Ovary (tissue), 10 donors: ENCODE measurements at places on chromosomes 4 and X.

GRCh38 chr4:57719456-57719855 is 609.3 kb upstream of the IGFBP7 start:
- DNase-seq: no peak

GRCh38 chr4:19650903-19651864 is 600.5 kb upstream of the SLIT2 start:
- DNase-seq: no peak

- DNase-seq: no peak
These were observed 1637.3 kb upstream of the PABPC4L start for GRCh38 chr4:135838889-135839288.

GRCh38 chr4:120286813-120287212 is 220.2 kb upstream of the MAD2L1 start:
- no peak for DNase-seq

DNA sequence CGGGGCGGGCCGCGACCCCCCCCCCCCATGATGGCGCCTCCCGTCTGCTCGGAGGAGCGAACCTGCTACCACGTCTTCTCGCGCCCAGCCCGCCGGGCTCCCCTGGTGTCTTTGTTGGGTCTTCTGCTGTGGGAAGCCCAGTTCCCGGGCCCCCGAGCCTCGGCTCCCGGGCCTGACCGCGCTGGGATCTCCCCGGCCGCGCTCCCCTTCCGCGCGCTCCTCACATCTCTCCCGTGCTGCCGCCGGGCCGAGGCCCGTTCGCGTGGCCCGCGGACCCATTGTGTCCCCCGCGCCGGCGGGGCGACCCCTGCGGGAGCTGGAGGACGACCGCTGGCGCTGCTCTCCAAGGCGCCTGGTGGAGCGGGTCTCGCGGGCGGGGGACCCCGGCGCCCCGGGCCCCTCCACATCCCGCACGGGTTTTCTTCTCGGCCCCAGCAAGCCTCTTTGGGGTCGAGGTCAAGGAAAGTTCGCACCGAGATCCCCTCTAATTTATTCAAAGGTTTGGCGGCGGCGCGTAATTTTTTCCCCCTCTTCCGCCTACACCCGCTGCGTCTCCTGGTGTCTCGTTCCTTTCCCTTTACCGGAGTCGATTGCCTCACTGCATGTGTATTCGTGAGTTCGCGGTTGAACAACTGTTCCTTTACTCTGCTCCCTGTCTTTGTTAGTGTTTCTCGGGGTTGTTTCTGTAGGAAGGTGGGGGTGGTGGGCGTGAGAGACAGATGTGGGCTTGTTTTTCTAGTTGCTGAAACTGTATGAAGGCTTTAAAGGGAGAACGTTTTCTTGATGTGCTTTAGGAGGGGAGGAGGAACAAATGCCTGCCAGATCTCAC is 770 bp downstream of the SMAD1 start:
- DNase-seq: peak; percentile 53

GRCh38 chr4:144948009-144948408 is 150.0 kb downstream of the ANAPC10 start:
- no peak for DNase-seq

- no peak for DNase-seq
These were observed 206.2 kb upstream of the BANK1 start for GRCh38 chr4:101584306-101584705.

GRCh38 chr4:13980317-13981310 is 353.1 kb upstream of the BOD1L1 start:
- no peak for DNase-seq

DNA sequence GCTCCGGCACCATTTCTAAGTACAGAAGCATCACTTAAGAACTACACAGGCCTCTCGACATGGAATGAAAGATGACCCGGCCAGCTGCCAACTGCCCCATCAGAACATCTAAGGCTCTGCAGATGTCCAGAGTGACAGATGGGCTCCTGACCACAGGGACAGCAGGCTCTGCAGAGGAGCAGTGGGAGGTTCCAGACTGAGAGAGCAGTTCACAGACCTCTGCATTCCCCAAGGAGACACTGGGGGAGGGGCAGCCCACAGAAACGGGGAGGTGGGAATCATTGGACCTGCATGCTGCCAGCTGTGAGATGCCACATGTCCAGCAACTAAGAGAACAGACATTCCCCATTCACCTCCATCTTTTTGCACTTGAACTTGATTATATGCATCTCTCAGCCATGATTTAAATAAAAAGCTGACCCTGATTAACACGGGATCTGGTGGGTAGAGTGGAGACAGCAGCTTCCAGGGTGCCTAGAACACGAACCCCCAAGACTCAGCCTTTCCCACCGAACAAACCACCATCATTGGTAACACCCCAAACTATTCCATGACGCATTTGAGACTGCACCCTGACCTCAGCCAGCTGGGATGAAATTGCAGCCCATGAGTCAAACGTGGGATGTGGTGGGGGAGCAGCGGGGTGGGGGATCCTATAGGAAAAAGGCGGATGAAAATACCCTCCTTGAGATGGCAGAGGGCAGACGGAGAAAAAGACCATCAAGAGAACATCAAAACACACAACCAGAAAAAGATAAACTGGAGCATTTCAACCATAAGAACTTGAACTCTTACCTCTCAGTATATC is 47.2 kb downstream of the AFAP1 start:
- no peak for DNase-seq

- DNase-seq: peak; percentile 33
These were observed 29.2 kb upstream of the MXD4 start for GRCh38 chr4:2290974-2291704.

DNA sequence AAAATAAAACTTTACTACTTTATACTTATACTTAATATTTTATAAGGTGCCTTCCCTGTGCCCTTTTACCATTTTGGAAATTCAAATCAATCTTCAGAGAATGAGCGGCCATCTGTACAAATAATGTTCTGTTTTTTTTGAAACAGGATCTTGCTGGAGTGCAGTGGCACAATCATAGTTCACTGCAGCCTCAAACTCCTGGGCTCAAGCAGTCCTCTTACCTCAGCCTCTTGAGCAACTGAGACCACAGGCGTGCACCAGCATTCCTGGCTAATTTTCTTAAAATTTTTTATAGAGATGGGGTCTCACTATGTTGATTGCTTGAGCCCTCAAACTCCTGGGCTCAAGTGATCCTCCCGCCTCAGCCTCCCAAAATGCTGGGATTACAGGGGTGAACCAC is 53.5 kb downstream of the FAM114A1 start:
- DNase-seq: no peak
